NCI-H82 (cell line): ENCODE measurements at places on chromosomes 16 and 17.

- no peak for DNase-seq
Observed at GRCh38 chr16:66706506-66706880, 9.9 kb upstream of the CMTM4 start.

- DNase-seq, result peak; percentile 11
Observed at GRCh38 chr16:12057266-12057665, 80.7 kb downstream of the SNX29 start.

DNA sequence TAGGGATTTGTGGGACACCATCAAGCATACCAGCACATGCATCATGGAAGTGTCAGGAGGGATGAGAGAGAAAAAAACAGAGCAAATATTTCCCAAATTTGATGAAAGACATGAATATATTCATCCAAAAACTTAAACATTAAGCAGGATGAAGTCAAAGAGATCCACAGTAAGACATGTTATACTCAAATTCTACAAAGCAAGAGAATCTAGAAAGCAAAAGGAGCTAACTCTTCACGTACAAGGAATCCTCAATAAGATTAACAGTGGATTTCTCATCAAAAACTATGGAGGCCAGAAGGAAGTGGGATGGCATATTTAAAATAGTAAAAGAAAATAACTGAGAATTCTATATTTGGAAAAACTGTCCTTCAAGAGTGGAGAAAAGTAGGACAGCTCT lies 374.8 kb downstream of the ZFHX3 start:
- DNase-seq, result no peak

DNA sequence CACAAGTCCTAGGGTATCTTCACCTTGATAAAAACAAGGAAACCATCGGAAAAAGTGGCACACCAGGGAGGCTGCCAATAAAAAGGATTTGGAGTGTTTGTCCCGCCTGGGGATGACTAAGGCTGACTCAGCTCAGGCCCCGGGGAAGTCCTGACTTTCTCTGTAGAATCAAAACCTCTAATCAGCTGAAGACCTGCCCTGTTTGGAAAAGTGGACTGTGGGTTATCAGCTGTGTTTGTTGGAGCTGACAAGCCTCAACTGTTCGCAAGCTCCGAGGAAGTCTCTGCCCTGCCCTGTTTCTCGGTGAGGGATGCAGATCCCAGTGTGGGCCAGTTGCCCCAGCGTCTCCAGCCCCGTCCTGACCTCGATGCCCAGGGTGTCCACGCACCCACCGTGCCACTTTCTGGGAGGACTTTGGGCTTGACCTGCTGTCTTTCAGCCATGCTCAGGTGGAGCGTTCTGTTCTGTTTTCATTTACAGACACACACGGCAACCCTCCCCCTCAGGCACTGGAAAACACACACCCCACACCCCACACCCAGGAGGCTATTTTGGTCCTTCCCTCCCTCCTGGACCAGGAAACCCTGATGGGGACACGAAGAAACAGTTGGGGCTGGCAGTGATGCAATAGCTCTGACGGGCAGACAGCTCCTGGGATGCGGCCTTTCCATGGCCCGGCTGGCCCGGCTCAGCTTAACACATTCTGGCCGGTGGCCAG lies 27.6 kb upstream of the PITPNA start:
- no peak for DNase-seq

DNA sequence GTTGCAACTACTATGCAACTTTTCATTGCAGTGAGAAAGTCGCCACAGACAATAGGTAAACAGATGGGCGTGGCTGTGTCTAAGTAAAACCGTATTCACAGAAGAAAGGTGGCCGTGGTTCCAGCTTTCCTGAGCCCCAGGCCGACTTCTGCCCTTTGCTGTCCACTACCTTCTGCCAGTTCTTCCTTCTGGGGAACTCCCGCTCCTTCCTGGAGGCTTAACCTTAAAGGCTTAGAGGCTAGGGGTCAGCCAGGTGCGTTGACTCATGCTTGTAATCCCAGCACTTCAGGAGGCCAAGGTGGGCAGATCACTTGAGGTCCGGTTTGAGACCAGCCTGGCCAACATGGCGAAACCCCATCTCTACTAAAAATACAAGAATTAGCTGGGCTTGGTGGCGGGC lies 2.1 kb upstream of the SEPTIN12 start:
- DNase-seq, result peak; percentile 68

DNA sequence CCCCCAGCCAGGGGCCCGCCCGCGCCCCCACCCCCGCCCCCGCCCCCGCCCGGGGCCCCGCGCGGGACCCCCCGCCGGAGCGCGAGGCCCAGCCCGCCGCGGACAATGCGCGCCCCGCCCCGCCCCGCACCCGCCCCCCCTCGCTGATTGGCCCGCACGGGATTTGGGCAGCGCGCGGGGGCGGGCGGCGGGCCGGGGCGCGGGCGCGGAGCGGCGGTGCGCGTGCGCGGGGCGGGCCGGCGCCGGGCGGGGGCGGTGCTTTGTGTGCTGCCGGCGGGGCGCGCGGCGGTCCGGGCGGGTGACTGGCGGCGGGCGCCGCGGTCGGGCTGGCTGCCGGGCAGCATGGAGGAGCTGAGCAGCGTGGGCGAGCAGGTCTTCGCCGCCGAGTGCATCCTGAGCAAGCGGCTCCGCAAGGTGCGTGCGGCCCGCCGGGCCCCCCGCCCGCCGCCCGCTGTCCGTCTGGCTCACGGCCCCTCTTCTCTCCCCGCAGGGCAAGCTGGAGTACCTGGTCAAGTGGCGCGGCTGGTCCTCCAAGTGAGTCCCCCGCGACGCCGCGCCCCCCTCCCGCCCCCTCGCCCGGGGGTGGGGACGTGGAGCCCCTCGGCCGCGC lies at the start of gene CBX2:
CBX2 (plus strand) TSS at position 255 of the 610 bp plus-strand sequence; CDS start at position 343, 88 bp downstream.
- peak; percentile 79 for DNase-seq

- DNase-seq, result peak; percentile 60
Observed at GRCh38 chr17:39261286-39261685, 35.5 kb upstream of the STAC2 start.

DNA sequence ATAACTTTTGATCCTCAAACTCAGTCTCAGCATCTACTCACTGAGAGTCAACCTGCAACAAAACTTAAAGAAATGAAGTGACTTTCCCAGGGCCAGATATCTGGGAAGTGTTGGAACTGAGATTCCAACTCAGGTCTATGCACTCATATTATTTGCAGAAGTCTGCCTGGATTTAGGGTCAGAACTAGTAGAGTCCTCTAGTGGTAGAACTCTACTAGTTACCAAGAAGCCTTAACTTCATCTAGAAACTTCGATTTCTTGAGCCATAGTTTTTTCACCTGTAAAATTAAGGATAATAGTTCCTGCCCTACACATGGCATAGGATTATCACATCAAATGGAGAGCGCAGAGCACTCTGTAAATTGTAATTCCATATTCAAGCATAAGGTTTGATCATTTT lies 23.4 kb upstream of the KRT24 start:
- DNase-seq, result no peak

DNA sequence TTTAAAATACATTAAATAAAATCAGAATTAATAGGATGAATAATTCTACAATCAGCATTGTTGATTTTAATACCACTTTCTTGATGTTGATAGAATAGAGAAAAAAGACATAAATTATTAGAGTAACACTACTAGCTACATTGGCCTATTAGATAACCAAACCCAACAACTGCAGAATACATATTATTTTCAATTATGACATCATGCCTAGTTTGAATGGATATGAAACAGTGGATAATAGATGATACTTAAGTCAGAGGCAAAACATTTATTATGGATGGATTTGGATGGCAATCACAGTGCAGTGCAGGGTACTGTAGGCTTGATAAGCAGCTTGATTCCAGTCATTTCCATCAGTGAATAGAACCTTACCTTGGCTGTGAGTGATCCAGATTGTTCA lies 293.1 kb downstream of the BCAS3 start:
- no peak for DNase-seq

- DNase-seq, result no peak
Observed at GRCh38 chr17:44872131-44872768, 24.6 kb downstream of the HIGD1B start.

GRCh38 chr16:27646806-27647205 lies 96.9 kb downstream of the KATNIP start:
- no peak for DNase-seq

GRCh38 chr17:39604911-39605491 lies 2.7 kb downstream of the NEUROD2 start:
- DNase-seq, result no peak

- DNase-seq, result no peak
Observed at GRCh38 chr16:72164691-72165090, 7.3 kb downstream of the PMFBP1 start.

DNA sequence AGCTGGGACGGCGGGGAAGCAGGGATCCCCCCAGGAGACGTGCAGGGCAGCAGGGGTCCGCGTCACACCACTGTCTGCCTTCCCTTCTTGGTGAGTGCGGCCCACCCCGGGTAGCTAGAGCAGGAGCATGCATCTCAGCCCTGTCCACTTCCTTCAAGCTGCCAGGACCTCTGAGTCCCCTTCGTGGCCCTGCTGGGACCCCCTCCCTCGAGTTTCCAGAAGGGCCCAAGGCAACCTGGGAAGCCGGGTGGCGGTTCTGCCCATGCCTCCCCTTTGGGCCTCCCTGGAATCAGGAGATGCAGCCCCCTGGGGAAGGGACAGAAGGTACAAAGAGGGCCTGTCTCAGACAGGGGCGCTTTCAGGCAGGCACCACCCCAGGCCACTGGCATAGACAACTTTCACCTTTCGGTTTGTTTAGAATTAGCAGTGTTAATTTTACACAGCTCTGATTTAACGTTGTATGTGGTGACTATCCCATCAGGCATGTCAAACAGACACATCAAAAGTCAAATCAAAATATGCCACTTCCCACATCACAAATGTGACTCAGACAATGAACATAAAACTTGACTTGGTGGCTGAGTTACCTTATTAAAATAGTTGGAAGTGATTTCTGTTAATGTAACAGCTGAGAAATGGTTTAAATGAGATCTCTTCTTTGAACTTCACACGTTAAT lies 94.5 kb upstream of the METRNL start:
- DNase-seq, result no peak

DNA sequence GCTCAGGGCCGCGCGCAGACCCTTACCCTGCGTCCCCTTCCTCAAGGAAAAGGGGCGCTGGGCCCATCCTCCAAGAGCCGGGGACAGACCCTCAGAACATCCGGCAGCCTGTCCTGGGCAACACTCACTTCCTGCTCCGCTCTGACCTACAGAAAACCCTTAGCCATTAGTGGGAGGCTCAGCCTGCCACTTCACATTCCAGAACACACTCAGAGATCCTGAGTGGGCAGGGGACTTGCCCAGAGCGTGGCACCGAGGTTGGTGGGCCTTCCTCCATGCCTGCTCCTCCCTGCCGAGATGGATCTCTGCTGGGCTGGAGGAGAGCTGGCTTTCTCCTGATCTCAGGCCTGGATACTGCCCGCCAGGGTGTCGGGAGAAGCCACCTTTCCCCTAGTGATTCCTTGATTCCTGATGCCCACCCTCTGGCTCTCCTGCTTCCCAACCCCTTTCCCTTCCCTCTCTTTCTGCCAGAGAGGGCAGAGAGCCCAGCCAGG lies 1.5 kb downstream of the SCARF1 start:
- no peak for DNase-seq

- no peak for DNase-seq
Observed at GRCh38 chr16:27240948-27241531, 27.5 kb downstream of the NSMCE1 start.

GRCh38 chr16:22813223-22813947 lies 577 bp upstream of the HS3ST2 start:
- DNase-seq, result peak; percentile 71

- DNase-seq, result no peak
Observed at GRCh38 chr16:31202414-31203375, at the start of gene PYCARD. Gene PYCARD (minus strand): TSS chr16:31202760. CDS start chr16:31202690, 70 bp downstream.

- DNase-seq, result no peak
Observed at GRCh38 chr16:23788685-23789084, 33.9 kb downstream of the CHP2 start.

DNA sequence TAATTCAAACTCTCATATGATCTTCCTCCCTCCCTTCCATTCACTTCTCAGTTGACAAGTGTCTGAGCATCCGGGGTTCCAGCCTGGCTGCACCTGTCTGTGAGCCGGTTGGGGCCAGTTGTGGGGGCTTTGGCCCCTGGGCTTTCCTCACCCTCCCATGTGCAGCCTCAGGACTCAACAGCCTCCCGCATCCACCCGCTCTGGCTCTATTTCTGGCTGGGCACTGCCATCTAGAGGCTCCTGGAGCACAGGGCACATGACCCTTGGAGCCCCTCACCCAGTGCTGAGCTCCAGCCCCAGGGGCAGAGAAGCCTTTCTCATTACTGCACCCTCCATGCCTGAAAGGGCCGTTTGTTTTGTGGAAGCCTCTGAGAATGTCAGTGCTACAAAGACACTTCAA lies 43.3 kb downstream of the HAPSTR1 start:
- DNase-seq, result peak; percentile 76

- DNase-seq, result no peak
Observed at GRCh38 chr16:65574326-65574966, 452.6 kb upstream of the CDH11 start.

DNA sequence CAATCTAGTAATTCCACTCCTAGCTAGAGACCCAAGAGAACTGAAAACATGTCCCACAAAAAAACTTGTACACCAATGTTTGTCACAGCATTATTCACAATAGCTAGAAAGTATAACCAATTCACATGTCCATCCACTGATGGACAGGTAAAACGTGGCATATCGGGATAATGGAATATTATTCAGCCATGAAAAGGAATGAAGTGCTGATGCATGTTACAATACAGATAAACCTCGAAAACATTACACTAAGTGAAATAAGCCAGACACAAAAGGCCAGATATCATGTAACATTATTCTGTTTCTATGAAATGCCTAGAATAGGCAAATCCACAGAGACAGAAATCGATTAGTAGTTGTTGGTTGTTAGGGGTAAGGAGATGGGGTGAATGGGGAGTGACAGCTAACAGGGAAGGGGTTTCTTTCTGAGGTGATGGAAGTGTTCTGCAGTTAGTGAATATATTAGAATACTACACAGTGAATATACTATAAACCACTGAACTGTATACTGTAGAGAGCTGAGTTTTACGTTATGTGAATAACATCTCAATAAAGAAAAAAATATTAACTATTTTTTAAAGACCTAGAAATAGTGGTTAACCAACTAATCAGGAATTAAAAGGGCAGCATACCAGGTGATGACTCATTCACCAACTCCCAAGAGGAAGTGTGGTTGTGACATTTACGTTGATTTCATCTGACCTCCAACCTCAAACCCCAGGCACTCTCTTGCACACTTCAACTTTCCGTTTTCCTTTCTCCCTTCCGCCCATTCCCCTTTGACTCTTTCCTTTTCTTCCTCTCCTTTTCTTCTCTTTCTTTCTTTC lies 48.6 kb downstream of the GAS7 start:
- no peak for DNase-seq

- no peak for DNase-seq
Observed at GRCh38 chr16:14088155-14088753, 17.1 kb downstream of the MRTFB start.

GRCh38 chr17:76275382-76276068 lies 10.4 kb downstream of the UBALD2 start:
- no peak for DNase-seq

GRCh38 chr16:82888591-82889001 lies 261.8 kb downstream of the CDH13 start:
- DNase-seq, result peak; percentile 86

DNA sequence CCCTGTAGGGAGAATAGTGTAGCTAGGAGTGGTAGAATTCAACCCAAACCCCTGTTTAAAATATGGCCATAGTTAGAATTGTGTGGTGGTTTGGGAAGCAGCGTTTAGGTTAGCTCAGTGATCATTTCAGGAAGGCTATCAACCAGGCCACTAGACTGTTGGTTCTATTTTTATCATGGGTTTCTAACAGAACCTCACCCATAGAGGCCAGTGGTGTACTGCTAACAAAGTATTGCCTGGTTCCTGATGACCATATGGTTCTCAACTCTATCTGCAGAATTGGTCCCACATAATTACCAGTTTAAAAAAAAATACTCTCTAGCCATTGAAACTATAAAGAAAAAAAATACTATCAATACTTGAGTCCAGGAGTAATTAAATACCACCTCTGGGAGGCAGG lies 70.5 kb upstream of the RASL10B start:
- peak; percentile 3 for DNase-seq
